ENCODE measurements at places on chromosomes 16 and 17. TPM values are rescaled to one million over a fixed set of nuclear protein-coding genes. Genes with fewer than 3 reads are reported as not detected.

DNA sequence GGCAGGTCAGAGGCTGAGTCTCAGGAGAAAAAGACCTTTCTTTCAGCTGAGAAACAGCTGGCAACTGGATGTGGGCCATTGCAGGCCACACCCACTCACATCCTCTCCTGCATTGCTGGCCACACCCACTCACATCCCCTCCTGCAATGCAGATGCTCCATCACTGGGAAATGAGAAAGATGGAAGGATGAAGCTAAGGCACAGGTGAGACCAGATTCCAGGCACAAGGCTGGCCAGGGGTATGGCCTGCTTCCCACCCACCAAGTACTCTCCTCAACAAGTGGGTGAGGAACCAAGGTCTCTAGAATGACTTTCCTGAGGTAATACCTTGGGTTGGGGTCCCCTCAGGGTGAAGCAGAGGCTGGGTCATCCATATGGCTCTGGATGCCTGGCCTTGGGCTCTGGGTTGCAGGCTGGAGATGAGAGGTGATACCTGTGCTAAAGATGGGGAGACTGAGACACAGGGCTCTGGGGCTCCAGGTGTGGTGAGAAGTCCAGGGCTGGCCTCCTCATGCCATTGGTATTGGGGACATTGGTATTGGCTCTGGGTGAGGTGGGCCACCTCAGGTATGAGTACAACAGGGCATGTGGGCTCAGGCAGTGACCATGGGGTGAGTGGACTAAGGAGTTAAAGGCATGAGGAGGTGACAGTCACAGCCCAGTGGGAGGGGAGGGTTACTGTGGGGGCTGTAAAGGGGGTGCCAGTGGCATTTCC lies 1726.8 kb downstream of the TP53TG3F start:
- DNase-seq, result no peak

DNA sequence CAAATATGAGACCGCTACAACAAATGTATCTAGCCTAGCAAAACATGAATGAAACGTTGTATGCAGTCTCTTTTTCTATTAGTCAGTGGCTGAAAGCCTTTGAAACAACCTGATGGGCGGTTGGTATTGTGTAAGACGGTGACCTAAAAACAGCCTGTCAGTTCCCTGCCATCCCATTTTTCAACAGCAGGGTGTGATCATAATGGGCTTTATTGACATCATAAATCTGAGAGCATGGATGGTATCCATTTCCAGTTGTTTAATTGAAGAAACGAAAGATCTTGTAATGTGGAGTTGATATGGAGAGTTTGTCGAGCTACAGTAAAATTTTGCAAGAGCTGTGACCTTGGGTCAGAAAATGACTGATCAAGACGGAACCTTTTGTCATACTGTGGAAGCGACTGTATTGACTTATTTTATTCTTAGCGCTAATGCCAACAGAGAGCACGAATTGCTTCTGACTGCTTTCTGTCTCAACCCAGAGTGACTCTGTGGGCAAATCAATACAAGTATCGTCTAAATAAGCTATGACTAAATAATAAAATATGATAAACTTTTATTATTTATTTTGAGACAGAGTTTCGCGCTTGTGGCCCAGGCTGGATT lies 12.3 kb upstream of the MEIOB start:
- peak; percentile 36 for DNase-seq

- DNase-seq, result no peak
These were observed 34.4 kb upstream of the RAB11FIP4 start for GRCh38 chr17:31357091-31357490.

Gene SNRNP25
- 39.0 TPM for total RNA-seq

GRCh38 chr16:17439580-17439979 lies 31.2 kb downstream of the XYLT1 start:
- DNase-seq, result no peak

All from RPMI7951 (cell line).